ENCODE measurements at places on chromosomes 5 and 9.

DNA sequence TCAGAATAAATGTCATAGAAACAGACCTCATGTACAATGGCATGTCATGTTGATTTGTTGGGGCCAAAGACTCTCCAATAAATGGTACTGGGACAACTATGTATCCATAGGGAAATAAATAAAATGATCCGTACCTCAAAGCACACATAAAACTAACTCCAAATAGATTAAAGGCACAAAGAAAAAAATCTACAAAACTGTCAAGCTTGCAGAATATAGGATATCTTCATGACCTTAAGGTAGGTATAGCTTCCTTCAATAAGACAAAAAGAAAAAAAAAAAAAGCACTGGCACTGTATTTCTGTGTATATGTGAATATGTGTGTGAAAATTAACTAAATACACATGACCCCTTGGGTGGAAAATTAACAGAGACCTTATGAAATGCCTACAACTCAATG, 101.9 kb downstream of the DIRAS2 start:
- DNase-seq, result no peak

DNA sequence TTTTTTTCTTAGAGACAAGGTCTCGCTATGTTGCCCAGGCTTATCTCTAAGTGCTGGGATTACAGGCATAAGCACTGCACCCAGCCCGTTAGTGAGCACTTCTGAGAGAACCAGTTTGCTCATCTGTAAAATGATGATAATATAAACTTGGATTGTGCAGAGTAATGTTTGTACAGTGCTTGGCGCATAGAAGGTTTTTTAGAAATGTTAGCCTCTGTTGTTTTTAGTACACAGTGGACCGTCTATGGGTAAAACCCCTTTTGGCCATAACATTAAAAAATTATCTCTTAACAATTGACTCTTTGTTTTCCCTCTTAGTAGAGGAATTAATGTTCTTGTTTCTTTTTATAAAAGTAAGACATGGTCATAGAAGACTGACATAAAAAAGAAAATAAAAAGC, 202.1 kb downstream of the PCSK5 start:
- no peak for DNase-seq

GRCh38 chr5:2242539-2242938, 359.8 kb upstream of the IRX4 start:
- no peak for DNase-seq

GRCh38 chr9:85639675-85640186, 102.0 kb downstream of the AGTPBP1 start:
- DNase-seq, result no peak

DNA sequence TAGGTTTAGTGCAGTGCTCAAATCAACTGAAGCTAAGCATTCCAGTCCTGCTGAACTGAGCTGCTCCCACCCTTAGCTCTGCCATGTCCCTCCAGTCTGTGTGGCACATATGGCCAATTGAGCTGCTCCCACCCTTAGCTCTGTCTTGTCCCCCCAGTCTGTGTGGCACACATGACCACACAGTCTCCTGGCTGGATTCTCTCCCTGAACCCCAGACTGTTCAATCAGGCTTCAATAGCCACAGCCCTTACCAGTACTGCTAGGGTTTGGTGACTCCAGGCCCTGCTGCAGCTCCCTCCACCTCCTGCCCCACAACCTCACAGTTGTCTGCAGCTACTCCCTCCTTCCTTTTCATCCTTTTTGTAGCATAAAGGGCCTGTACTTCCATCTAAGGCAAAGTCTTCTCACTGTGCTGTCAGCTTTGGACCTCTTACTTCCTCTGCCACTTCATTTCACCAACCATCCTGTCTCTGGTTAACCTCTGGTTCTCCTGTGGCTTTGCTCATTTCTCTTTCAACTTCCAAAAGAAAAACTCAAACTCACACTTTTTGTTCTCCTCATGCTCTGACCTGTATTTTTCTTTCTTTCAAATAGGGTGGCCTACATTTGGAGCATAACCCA, 50.8 kb downstream of the ADAMTS12 start:
- no peak for DNase-seq

Measured in activated T-cell treated with anti-CD3 and anti-CD28 coated beads for 4 hours (primary cell).